ENCODE measurements at places on chromosomes 6 and 20.

- DNase-seq = peak; percentile 39
Measured at GRCh38 chr20:25459111-25459830, 51.8 kb downstream of the GINS1 start.

DNA sequence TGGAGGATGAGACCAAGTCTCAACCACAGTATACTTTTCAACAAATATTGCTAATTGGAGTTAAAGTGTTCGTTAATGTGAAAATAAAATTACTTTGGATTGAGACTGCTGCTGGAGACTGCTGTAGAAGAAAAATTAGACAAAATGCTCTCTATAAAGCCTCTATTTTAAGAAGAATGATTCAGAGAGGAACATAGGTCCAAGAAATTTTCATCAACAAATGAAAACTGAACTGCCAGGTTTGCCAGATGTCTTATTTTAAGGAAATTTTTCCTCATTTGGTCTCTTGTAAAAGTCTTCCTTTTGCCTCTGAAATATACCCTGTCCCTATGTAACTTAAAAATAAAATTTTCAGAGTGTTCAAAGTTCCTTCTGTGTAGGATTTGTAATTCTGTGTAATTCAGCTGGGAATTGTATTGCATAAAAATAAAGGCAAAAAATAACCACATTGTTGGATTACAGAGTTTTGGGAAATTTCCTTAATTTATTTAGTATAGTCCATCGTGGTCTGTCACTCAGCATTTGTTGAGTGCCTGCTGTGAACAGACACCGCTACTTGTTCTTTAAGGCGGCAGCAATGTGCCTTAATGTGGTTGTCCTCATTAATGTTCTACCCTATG is 27.4 kb downstream of the ANKS1A start:
- DNase-seq = no peak

DNA sequence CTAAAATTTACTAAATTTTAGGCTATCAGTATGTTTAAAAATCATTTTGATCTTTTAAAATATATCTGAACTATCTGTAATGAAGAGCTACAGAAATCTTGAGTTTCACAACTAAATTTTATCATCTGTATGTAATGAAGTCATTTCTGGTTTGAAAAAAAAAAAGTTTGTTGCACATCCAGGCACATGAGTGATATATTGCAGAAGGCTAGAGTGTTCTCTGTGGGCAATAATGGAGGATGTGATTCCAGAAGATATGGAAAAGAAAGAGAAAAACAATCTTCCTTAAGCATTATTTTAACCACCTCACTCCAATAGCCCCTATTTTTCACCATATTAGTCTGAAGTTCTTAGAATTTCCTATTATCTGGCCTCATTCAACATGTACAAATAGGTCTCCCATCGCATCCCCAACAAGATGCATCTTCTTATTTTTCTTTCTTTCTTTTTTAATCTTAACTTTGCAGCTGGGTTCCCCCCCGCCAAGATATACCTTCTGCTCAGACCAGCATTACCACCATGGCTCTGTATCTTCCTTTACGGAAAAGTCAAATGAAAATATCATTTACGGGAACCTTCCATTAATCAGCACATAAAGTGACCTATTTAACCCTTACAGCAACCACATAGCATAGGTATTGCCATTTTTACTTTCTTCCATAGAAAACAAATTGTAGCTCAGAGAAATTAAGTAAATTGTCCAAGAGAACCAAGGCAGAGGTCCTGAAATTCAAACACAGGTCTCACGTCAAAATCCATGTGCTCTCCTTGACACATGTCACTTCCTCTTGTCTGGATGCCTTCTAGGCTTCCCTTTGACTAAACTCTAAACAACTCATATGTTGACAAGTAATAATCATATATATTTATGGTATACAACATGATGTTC is 116.9 kb downstream of the KIF13A start:
- no peak for DNase-seq

DNA sequence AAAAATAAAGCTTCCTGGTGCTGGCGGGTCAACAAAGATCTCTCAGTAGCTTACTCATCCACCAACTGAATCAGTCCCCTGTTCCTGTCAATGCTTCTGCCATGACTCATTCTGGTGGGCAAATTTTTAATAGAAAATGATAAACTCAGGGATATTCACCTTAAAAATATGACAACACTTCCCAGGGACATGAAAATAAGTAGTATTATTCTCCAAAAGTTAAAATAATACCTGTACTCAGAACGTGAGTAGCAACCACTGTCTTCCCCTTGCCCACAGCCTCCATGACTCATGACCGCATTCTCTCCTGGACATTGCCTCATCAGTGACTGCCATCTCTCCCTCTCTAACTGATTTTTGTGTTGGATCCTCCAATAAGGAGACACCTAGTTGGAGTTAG is 552.3 kb downstream of the KIF16B start:
- DNase-seq = no peak

DNA sequence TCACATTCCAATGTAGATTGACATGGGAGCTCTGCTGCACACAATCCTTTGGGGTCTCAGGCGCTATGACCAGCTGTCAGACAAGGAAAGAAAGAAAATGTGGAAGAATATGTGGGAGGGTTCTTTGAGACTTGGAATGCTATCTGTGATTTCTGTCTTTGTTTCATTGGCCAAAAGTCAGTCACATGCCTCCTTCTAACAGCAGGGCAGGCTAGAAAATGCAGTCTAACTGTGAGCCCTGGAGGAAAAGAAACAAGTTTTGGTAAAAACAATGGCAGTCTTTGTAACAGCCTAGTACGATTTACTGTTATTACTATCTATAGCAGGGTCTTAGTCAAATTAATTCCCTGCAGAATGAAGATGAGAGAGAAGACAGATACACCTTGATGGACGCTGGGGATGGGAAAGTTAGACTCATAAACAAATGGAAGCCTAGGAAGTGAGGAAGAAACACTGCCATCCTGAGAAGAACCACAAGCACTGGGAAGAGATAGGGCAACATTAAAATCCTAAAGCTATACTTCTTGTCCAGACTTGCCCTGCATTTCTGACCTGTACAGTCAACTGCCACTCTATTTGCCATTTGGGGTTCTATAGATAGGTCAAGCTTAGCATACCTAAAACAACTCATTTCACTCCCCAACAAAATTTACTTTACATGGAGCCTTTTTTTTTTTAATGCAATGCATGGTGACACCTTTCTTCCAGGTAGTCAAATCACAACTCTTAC is 833.0 kb downstream of the KIF16B start:
- no peak for DNase-seq

DNA sequence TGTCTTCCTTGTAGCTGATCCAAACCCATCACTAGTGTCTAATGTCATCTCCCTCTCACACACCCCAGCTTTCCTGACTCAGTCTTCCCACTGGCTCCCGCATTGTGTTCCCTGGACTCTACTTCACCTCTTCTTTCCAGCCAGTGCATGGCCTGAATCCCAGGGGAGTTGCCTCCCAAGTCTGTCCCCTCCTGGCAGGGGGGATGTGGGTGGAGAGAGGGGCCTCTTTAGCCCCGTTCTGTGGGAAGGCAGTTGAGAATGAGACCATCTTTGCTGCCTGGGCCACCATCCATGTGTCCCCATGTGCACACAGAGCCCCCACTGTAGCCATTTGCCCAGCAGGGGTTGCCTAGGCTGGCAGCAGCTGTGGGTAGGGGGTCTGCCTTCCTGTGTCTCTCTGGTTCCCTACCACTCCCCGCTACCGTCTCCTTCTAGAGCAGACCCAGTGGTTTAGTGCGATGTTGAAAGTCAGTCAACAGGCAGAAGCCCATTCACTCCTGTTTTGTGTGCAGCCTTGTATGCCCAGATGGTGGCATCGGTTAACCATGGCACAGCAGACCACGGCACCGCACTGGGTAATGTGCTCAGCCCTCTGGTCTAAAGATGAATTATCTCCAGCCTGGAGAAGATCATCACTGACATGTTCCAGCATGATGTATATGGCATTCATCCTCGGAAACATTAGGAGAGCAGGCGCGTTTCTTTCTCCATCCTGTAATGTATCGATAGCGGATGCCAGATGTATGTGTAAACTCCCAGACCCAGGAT is 178.8 kb upstream of the SNX9 start:
- no peak for DNase-seq

GRCh38 chr6:139062932-139063646 is 34.5 kb downstream of the ABRACL start:
- no peak for DNase-seq

DNA sequence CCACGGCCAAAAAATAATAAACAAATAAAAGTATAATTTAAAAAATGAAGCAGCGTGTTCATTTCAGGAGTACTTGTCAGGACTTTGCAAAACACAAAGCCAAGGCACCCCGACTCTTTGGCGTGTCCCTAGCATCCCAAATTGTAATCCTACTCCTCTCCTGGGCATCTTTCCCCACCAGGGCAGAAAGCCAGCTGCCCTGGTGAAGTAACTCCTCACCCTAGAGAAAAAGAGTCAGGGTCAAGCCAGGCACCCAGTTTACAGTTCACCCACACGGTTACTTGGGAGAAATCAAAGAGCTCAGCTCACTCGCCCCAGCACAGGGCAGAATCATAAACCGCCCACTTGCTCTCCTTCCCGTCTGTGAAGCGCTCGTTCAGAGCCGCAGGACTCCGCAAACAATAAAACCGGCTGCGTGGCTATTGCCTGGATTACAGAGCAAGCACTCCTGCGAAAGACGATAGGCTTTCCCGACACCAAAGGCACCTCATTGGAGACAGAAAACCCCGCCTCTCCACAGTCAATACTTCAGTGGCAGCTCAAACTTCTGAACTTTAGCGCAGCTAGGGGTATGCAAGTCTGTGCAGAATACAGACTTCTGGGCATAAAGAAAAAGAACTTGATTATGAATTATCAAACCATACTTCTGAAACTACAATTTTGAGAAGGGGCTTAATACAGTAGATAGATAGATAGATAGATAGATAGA is 73.0 kb upstream of the NHSL1 start:
- peak; percentile 90 for DNase-seq

DNA sequence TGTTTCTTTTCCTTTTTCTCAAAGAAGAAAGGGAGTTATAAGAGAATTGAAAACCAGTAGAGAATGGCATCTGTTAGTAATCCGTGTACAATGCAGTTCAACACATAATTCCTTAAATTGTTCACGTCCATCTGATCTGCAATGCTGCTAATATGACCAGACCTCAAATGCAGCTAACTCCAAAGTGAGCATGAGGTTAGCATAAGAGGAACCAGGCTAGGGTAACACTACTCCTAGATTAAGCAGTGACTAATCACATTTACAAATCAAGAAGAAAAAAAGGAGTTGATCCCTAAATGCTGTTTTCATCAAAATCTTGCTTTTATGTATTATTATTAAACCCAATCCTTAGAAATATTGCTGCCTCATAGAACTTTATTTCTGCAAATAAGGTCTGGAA is 432.7 kb upstream of the ARID1B start:
- no peak for DNase-seq

DNA sequence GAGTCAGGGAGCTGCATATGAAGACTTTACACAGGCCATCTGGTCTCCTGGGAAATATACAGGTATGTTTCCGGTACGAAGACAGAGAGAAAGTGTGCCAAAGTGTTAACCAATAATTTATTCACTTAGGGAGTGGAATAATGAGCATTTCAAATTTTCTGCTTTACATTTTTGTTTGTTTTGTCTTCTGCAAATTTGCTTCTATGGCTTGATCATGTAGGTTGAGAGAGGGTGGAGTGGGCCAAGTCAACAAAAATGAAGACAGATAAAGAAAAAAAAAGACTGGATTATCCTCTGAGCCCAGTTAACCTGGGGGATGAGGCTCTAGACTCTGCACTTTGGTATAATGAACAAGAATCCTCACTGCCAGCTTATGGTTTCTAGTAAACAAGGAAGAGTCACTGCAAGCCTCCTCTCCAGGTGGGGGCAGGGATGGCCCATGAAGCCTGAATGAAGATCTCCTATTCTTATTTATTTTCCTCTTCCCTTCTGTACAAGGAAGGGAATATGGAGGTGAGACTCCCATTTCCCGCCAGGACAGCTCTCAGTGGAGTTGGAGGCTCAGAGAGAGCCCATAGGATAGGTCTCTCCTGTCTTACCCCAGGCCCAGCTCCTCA is 37.7 kb downstream of the KCNK17 start:
- no peak for DNase-seq

DNA sequence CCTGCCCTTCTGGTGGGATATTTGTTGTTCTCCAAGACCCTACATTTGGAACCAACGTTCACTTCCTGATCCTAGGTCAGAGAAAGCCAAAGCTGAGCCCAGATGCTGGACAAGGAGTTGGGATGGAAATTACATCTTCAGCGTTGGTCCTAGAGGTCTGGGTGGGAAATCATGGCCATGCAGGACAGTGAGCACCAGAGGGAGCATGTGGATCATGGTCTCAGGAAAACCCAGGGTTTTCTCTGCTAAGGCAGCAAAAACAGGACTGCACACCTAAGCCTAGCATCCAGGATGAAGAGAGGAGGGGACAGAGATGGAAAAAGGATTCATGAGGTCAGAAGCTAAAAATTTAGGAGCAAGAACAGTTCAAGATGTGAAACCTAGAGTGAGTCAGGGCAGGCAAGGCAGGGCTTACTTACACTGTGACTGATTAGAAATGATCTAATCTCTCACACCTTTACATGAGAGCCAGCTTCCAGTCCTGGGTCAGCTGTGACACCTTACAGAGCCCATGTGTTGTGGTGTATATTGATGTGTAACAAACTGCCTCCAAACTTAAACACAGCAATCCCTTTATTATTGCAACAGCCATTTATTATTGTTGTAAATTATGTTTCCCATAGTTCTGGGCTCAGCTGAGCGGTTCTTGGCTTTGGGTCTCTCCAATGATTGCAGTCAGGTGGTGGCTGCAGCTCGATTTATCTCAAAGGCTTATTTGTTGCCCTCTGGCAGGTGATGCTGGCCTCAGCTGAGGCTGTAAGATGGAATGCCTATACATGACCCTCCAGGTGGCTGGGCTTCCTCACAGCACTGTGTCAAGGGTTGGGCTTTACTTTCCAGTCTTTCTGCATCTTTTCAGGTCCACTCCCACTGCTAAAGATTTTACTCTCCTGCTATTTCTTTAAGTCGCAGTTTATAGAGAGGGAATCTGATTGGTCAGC is 6.5 kb downstream of the C20orf202 start:
- no peak for DNase-seq

DNA sequence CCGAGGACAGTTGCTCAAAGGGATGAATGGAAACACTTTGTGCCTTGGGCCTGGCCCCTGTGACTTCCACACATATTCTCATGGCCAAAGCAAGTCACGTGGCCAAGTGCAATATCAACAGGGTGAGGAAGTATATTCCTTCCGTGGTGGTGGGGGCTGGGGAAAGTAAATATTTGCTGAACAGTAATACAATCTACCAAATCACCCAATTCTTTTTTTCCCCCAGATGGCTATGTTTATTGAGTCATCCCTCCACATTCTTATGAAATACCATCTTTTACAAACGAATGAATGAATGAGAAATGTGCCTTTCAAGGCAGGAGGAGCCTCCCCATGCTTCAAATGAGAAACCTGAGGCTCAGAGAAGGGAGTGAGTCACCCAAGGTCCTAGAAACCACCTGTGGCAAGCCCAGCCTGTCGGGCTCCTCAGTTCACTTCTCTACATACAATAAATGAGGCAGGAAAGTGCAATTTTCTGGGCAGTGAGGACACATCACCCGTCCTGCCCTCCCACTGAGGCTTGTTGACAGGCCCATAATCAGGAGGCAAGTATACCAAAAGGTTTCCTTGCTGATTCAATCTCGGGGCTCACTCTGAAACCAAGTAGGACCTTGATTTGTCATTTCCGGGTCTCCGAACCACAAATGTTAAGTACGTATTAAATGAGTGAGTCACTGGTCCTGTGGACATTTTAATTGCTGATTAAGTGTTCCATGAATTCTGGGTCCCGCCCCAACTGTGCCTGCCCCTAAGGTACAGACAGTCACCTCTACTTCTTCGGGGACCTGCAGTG is 25.3 kb upstream of the TOP1 start:
- DNase-seq = peak; percentile 59

- peak; percentile 61 for DNase-seq
Measured at GRCh38 chr20:25197183-25197869, 1.8 kb downstream of the ENTPD6 start.
